ENCODE measurements at places on chromosomes 2 and 18.

GRCh38 chr2:104855221-104856085, 1.5 kb downstream of the POU3F3 start:
- DNase-seq, result no peak

- no peak for DNase-seq
These were observed 15.7 kb upstream of the C2orf69 start for GRCh38 chr2:199895406-199895805.

DNA sequence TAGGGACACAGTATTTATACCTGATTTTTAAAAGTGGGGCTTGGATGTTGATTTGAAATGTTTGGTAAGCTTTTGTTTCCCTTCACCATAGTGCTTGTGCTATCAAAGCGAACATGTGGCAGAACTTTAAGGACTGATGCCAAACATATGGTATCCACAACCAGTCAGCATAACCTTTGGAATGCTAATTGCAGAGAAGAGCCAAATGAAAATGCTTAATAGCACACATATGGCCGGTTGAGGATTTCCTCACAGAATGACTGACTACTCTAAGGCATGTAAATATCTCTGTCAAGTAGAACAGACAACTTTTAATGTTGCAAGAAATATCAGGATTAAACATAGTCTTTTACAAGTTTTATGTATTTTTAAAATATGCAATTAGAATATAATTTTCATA, 120.9 kb upstream of the COL3A1 start:
- no peak for DNase-seq

- DNase-seq, result no peak
These were observed 1.5 kb upstream of the PCBP1 start for GRCh38 chr2:70085711-70086277.

DNA sequence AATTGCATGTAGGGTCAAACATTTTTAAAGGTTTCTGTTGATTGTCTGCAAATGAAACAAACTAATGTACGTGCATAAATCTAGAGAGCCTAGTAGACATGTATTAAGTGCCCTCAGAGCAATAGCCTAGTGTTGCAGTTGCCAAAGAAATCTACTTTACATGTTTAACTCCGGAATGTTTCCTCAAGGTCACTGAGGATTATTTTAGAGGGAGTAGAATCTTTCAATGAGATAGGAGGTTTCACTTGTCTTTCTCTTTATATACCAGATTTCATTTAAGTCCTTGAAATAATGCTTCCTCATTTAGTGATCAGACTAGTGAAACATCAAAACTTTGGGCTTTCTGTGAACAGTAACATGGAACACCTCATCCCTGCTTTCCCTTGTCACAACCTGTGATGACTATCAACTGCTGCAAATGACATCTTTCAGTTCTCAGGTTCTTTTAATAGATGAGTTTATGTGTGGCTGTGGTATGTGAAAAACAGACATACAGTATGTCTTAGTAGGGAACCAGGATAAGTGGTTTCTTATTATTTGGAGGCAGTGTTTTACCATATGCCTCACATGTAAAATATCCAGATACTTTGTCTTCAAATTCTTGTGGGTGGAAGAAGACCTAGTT, 5.5 kb downstream of the UBE2E3 start:
- DNase-seq, result no peak

DNA sequence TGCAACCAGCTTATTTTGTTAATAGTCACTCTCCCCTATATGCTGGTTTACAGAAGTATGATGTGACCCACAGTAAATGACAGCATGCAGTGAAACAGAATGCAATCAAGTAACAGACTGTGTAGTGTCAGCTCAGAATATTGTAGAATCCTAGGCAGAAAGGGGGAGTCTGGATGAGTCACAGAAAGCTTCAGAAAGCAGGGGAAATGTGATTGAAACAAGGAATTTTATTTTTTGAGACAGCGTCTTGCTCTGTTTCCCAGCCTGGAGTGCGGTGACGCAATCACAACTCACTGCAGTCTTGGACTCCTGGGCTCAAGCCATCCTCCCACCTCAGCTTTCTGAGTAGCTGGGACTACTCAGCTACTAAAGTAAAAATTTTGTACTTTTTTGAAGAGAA, 219.9 kb upstream of the FBXO11 start:
- no peak for DNase-seq

DNA sequence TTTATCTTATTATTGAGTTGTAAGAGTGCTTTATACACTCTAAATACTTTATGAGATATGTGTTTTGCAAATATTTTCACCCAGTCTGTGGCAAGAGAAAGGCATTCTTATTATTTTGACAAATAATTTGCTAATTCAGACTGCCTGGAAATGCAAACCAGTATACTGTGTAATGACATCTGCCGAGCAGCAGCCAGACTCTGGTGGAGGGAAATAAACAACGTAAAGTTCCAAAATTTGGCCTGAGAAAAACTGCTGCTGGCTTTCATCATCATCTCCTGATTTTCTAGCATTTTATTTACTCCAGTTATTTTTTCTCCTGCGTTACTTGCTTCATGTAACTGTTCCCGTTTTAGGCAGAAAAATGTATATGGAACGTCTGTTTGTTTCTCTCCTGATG, 161.6 kb downstream of the RNF152 start:
- no peak for DNase-seq

GRCh38 chr18:35933982-35934381, 38.5 kb upstream of the RMP24 start:
- no peak for DNase-seq

DNA sequence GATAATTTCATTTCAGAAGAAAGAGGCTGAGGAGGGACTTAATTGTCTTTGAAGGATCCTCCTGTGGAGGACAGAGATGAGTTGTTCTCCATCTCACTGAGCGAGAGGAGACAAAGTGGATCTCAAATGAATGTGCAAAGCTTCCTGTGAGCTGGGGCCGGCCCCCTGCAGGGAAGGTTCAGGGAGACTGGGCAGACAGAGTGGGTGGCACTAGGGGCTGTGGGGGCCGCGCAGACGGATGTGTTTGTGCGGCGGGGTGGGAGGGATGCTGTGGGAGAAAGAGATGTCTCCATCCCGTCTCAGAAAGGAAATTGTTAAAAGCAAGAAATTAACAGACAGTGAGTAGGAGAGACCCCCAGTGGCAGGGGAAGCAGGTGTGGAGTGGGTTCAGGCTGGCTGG, 29.1 kb downstream of the KLHL29 start:
- no peak for DNase-seq

Measured in bone marrow (tissue), 2 donors.